Lower leg skin (tissue), 4 donors: ENCODE measurements at places on chromosomes 6 and 20.

- no peak for DNase-seq
Measured at GRCh38 chr6:17871189-17871519, 116.3 kb downstream of the KIF13A start.

DNA sequence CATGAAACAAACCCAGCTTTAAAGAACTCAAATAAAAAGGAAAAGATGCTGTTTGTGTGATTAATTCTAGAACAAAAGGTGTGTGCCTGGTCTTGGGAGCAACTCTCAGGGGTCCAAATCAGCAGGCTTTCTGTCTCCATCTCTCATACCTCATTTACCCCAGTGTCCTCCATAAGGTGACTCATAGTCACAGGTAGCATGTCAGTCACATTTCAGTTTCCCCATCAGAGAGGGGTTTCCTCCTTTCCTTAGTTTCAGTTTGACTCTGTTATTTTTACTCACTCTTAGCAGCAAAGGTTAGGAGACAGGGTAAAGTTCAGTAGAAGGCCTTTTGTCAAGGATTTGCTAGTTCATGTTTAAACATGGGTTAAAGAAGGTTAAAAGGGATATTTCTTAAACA lies 46.2 kb downstream of the OGFRL1 start:
- no peak for DNase-seq

GRCh38 chr6:72703093-72703492 lies 81.2 kb downstream of the KCNQ5 start:
- DNase-seq: no peak

DNA sequence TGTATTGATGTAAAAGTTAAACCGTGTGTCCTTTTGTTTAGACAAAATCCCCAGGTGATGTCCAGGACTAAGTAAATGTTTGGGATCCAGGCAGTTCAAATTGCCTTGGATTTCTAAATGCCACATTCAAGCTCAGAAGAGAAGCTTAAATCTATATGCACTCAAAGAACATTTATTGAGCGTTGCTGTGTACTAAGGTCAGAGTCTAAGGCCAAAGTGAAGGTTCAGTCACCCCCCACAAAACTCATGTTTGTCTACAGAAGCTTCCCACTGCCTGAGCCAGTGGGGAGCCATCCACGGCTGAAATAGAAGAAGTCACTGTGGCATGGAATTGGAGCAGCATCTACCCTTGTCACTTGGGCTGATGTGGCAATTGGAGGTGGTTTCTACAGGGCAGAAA lies 70.7 kb upstream of the INSM1 start:
- DNase-seq: no peak

DNA sequence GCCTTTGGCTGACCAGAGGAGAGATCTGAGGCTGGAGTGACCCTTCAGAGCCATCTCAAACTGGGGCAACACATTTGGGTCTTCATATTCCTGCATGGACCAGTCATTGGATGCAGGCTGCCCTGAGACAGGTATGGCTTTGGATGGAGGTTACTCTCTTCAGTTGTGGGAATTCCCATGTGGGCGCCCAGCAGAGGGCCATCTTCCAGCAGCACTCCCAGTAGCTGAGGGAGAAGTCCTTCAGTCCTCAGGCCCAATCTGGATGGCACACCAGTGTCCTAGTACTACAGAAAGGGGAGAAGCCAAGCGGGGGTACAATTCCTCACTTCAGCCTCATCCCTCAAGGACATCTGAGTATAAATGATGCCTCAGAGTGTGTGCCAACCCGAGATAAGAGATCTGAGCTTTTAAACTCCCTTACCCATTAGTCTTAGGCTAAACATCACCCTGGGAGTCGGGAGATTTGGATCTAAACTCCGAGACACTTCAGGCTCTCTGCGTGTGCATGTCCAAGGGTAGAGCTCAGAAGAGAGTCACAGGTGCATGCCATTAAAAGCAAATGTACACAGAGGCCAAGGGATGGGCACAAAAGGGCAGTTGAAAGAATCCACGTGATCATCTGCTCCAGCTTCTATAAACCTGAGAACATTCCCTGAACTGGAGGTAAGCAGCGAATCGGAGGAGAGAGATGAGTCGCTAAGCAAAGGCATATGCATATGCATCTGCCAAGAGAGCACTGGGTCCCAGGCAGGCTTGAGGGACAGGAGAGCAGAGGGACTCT lies 204.6 kb downstream of the CD83 start:
- no peak for DNase-seq

DNA sequence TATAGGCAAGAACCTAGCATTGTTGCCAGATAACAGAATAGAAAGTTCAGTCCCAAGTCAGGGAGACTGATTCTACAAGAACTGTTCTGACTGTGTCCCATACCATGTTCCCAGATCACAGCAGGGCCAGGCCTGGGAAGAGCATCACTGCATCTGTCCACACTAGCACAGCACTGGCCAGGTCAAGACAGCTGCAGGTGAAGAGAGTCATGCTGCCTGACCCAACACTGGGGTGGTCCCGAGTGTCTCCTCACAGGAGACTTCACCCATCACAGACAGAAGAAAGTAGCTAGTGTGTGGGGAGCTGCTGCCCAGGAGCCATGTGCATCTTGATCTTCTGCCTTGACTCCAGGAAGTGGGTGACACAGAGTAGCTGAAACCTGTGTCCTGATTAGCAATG lies 1.3 kb upstream of the CST9L start:
- no peak for DNase-seq

DNA sequence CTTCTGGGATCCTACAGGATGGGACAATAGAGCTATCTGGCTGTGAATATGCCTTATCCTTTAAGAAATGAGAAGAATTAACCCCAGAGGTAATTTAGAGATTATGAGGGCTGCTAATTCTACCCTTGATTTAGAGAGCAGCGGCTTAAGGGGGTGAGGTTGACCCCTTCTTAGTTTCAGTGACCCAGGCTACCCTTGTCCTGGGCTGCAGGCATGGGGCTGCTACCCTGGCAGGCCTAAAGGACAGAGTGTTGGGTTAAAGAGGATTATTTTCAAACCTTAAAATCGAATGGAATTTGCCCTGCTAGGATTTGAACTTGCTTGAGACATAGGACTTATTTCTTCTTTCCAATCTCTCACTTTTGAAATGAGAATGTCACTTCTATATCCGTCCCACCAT lies 1343.4 kb downstream of the HACE1 start:
- no peak for DNase-seq

DNA sequence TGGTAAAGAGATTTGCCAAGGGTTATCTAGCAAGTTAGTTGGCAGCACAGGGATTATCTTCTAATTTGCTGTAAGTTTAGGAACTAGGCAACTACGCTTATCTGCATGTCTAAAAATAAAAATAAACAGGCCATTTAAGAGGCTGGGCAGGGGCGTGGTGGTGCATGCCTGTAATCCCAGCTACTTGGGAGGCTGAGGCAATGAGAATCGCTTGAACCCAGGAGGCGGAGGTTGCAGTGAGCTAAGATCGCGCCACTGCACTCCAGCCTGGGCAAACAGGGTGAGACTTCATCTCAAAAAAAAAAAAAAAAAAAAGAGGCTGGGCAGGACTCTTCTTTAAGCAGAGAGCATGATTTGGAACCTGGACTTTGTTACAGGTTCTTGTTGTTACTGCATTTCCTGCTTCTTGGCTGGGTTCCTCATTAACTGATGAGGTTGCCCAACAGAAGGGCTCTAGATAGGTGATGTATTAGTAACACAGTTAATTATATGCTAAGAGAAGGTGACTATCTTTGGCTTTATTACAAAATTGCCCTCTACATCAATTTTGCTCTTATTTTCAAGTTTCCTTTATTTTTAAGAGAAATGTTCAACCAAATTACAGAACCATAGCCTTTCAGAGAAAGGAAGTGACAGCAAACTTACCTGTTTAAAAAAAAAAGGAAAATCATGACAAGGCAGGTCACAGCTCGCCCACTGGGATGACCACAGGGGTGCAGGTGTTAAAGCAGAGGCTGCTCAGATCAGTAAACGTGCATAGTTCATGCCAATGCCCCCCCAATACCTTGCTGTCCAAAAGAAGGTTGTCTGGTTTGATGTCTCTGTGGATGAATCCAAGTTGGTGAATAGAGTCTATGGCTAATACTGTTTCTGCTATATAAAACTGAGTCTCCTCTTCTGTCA lies 32.5 kb downstream of the STK38 start:
- no peak for DNase-seq

- peak; percentile 61 for DNase-seq
Measured at GRCh38 chr20:17622086-17622850, 52.4 kb downstream of the DSTN start.

DNA sequence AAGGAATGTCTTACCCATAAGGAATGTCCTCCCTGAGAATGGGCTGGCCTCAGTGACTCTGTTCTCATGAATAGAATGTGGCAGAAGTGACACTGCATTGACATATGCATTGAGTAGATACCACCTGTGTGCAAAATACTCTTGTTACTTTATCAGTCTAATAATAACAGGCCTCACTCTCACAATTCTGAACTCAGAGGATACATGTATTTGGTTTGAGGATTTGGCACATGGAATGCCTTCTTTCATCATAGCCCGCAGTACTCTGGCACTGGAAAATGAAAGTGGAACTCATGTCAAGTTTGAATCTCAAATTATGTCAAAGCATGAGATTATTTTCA lies 52.9 kb upstream of the PLCB4 start:
- no peak for DNase-seq

DNA sequence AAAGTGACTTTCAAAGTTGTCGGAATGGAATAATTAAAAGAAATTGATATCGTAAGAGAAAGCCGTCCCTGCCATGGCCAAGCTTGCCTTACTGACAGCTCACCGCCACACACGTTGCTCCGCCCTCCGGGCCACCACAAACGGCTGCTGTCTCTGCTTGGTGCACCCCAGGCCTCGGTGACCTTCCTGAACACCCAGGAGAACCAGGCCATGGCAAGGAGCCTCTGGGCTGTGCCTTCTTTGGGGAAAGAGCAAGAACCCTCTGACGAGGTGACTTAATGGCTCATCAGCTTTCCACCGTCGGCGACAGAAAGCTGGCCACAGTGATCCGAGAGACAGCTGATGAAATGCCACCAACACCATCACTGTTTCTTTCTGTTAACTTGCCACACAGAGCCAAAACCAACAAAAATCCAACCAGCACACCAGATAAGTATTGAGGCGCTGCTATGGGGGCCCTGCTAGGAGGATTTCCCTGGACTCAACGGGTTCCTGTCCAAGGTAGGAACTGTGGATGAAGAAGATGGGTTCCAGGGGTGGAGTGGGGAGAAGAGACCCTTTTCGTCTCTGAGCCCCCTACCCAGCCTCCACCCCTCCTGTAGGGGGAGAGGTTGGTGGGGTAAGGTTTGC lies 61.4 kb downstream of the NPEPL1 start:
- DNase-seq: peak; percentile 69

DNA sequence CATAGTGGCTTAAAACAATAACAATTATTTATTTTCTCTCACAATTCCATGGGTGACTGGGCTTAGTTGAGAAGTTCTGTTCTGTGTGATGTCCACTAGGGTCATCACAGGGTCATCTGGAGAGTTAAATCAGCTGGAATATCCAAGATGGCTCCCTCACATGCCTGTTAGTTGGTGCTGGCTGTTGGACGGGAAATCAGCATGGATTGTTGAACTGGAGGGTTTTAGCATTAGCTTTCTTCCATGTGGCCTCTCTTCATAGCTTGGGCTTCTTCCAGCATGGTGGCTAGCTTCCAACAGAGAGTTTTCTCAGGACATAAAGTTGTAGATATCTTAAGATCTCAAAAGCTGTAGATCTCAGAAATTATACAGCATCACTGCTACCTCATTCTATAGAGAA lies 19.6 kb downstream of the MARCKS start:
- no peak for DNase-seq

GRCh38 chr6:138824482-138825144 lies 28.7 kb downstream of the ECT2L start:
- DNase-seq: no peak

- DNase-seq: peak; percentile 9
Measured at GRCh38 chr20:38466171-38466570, 6.5 kb upstream of the RALGAPB start.

GRCh38 chr6:113642714-113643406 lies 214.3 kb upstream of the MARCKS start:
- no peak for DNase-seq

- DNase-seq: no peak
Measured at GRCh38 chr6:157145656-157146285, 177.5 kb downstream of the TMEM242 start.

DNA sequence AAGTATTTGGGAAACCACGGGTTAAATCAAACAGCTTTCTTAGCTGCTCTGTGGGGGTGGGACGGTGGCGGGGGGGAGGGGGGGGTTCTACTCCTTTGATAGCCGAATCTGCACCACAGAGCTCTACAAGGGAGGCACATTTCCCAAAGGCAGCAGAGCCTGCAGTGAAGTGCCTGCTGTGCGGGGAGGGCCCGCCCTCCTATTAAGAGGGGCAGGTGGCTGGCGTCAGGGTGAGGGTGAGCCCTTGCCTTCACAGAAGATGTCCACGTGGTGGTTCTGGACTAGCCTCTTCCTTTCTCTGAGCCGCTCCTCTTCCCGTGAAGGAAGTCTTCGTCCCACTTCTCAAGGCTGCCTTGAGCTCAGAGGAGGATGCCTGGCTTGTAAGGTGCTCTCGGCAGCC lies 174.9 kb upstream of the THBS2 start:
- DNase-seq: no peak

DNA sequence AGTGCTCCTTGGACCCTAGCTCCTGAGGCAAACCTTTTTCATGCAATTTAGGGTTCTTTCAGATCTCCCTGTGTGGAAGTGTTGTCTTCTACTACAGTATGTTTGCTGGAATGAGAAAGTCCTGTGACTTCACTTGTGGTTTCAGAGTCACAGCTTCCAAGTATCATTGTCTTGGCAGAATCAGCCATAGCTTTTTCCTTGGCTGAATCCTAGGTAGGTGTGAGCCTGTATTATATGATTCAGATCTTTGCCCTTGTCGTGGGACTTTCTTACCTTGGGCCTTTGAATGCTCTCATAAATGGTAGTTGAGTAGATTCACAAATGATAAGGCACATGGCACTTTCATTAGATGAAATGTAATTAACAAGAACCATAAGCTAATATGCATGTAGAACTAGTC lies 16.5 kb downstream of the CARMIL1 start:
- no peak for DNase-seq

GRCh38 chr6:1867197-1867596 lies 257.5 kb downstream of the FOXC1 start:
- no peak for DNase-seq
